ENCODE measurements at places on chromosomes 5 and 9.

- no peak for DNase-seq
Observed at GRCh38 chr5:113163328-113163727, 186.7 kb downstream of the DCP2 start.

- no peak for DNase-seq
Observed at GRCh38 chr9:3746296-3747275, 220.8 kb upstream of the RFX3 start.

DNA sequence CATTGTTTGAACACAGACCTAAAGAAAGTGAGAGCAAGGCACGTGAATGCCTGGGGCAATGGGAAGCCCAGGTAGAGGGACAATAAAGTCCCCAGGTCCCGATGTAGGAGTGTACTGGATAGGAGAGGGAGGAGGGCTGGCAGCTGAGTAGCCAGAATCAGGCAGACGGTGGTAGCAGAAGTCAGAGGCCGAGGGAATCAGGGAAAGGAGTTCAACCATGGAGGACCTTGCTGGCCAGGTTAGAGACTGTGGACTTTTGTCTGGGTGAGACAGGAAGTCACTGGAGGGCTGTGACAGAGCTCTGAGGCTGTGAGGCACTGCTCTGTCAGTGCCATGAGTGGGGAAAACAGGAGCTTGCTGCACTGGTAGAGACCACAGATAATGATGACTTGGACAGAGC is 248.2 kb downstream of the EFNA5 start:
- DNase-seq = no peak

DNA sequence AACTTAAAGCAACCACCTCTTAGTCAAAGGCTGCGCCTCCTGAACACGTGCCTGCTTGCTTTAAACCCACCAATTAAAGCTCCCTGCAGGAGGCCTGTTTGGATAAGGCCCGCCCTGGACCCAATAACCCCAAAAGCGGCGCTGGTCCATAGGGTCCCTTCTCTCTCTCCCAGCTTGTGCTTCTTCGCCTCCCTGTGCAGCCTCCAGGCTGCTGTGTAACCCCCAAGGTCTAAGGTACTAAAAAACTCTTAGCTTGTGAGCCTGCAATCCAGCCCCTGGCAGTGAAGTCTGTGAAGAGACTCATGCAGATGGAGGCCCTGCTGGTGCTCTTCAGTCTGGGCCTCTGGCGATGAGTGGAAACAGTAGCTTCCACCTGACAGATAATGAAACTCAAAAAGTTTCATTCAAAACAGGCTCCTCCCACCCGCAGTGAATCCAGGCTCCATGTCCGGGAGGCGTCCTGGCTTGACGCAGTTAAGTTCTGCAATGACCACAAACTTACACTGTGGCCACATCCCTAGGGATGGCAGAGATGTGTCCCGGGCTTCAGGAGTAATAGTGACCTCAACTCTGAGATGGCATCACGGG is 97.3 kb downstream of the PRRT1B start:
- no peak for DNase-seq

- DNase-seq = peak; percentile 25
Observed at GRCh38 chr5:146965761-146966659, 87.5 kb upstream of the PPP2R2B start.

- no peak for DNase-seq
Observed at GRCh38 chr5:178388386-178389025, 155.9 kb upstream of the PHYKPL start.

- no peak for DNase-seq
Observed at GRCh38 chr5:50302815-50303490, 138.1 kb downstream of the EMB start.

- no peak for DNase-seq
Observed at GRCh38 chr5:139285651-139286392, 7.7 kb upstream of the MATR3 start.

DNA sequence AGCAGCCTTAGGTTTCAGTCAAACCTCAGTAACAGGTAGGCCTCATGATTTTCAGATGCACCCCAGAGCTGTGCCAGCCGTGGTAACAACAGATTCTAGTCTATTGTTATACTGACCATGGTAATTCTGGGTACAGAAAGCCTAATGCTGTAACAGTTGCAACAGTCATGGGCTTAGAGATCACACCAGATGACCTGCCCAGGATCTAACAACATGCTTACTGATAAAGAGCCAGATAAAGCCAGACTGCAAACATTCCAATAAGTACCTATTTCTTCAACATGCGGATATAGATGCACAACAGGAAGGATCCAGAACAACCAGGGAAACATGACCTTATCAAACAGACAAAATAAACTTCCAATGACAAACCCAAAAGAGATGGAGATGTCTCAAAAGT is 42.8 kb downstream of the CERT1 start:
- DNase-seq = no peak

DNA sequence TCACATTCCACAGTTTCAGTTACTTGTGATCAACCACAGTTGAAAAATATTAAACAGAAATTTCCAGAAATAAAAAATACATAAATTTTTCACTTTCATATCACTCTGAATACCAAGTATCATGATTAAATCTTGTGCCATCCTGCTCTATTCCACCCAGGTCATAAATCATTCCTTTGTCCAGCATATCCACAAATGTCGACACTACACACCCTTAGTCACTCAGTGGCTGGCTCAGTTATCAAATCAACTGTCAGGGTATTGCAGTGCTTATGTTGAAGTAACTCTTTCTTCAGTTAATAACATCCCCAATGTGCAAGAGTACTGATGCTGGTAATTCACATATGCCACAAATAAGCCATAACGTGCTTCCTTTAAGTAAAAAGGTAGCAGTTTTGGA is 115.7 kb downstream of the FBXL17 start:
- no peak for DNase-seq

All from caudate nucleus (tissue), 63 donors.